ENCODE measurements at places on chromosomes 2 and 18.

DNA sequence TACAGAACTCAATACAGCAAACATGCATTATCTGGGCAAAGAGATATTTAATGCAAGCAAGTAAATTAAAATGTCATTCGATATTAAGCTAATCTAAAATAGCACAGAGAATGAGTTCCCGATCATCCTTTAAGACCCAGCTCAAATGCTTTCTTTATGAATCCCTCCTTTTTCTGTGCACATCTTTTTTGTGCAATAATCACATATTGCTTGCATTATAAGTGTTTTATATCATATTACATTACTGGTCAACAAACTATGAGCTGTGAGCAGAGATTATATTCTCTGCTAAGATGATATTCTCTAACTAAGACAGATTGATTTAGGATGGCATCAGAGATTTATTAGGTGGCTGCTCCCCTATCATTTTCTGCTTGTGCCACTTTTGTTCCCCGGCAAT, 146.1 kb downstream of the ERBB4 start:
- ATAC-seq = no peak

DNA sequence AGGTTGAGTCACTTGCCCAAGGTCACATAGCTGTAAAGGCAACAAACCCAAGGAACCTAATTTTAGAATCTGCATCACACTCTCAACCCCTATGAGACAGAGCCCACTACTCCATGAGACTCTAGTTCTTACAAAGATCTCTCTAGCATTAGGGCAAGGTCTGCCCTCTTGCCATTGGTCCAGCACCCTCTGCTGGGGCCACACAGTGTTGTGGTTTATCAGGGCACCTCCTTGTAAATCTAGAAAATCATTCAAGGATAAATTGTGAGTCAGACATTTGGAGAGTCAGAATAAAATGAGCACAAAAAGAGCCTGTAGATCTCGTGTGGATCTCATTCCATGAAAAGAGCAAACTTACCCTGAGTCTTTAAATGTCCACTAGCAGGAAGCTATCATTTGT, 91.2 kb downstream of the SLC8A1 start:
- peak; percentile 57 for ATAC-seq

DNA sequence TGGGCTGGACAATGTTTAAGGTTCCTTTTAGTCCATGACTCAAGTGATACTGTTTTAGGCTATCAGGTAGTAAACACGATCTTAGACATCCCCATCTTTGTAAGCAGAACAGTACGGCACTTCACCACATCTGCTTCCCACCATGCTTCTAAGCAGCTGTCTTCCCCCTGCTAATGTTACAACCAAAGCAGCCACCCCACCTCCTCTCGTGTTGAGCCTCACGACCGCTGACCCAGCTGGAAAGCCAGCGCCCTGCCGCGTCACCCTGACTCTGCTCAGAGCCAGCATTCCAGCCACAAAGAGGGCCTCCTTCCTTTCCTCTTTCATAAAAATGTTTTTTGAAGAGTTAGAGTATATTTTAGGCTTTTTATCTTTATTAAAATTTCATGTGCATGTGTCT, 9.4 kb downstream of the MTERF4 start:
- ATAC-seq = no peak

DNA sequence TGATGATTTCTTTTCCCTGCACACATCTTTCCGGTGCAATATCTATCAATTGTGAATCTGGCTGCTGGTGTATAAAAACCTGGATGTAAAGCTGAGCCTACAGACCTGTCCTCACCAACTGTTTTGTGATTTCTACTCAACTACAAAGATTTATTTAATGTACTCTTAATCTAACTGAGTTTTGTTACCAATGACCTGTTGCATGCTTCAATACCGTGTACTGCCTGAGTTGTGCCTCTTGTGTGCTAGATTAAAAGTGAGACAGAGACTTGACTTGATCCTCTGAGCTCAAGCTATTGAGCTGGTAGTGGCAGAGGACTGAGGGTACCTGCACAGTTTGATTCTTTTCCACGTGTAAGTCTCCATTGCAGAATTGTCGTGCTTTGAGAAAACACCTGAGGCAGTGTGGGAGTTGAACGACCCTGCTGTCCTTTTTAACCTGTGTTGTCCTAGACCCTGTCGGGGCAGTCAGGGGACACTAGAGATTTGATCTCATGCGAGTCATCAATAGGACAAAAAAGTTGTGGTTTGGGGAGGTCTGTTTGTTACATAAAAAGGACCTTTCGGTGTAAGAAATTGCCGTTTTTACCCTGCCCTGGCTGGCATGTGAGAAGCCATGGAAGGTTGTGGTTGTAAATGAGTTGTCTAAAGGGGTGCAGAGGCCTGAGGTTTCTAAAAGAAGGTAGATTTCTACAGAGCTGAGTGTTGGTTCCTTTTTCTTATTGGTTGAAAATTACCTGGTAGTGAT, 231.3 kb downstream of the ALPK2 start:
- ATAC-seq = no peak

GRCh38 chr18:63801343-63801742, 26.1 kb downstream of the SERPINB7 start:
- ATAC-seq = no peak

DNA sequence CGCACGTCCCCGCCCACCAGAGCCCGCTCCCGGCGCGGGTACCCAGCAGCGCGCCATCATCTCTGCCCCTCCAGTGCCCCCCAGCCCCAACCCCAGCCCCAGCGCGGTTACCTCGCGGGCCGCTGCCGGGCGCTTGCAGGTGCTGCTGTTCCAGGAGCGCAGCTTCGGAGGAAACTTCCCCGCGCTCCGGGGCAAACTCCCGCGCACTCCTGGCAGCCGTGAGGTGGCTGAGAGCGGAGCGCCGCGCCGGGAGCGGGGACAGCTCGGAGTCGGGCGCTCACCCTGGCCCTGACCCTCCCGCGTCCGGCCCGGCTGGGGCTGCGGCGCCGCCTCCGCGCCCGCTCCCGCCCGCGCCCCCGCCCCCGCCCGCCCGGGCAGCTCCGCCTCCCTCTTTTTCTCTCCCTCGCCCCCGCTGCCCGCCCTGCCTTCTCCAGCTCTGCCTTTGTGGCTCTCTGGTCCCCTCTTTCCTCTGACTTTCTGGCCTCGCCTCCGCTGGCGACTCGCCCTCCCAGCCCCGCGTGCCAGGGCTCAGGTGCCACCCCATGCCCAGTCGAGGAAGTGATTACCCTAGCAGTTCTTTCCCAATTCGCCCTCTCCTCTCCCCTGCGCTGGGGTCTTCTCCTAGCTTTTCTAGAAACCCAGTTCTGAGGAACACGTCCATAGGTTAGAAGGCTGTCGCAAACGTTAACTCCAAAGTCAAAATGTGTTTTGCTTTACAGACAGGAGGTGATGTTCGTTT, at the start of gene CHST9:
TSS of gene CHST9 (minus strand) at position 284 of the 739 bp plus-strand sequence. CDS start 42,499 bp downstream, outside the sequence.
- no peak for ATAC-seq

DNA sequence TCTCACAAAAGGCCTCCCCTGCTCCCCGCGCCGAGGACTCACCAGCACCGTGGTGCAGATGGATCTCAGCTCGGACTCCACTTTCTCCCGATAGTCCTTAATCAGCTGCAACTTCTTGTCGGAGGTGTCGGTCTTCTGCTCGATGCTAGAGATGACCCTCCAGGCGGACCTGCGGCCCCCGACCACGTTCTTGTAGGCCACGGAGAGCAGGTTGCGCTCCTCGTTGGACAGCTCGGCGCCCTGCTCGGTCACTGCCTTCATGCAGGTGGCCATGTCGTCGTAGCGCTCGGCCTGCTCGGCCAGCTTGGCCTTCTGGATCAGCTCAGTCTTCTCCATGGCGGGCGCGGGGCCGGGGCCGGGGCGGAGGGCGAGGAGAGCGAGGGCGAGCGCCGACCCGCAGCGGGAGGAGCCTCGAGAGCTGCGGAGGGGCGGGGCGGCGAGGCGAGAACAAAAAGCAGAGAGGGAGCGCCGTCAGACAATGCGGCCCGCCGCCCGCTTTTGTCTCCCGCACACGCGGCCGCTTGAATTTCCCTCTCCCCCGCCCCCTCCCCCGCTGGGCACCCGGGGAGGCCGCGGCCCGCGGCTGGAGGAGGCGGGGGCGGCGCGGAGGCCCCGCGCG, 571 bp downstream of the YWHAQ start:
- ATAC-seq = peak; percentile 74

GRCh38 chr2:157431176-157431575, 12.7 kb downstream of the CYTIP start:
- ATAC-seq = no peak

GRCh38 chr2:1306014-1306686, 107.1 kb upstream of the TPO start:
- ATAC-seq = peak; percentile 6

DNA sequence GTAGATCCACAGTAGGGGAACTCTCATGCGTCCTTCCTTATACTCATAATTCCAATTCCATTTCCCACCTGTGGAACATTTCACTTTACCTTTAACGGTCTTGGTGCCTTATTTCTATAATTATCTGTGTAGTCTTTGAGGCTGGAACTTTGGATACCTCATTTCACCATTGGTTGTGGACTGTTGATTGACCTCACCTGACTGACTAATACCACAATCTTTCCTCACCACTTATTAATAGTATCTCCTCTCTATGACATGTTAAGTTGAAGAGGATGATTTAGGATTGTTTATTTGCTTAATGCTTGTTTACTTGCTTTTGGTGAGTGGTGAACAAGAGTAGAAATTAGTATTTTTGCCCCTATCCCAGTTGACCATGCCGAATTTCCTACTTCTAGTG, 50.0 kb downstream of the R3HDM1 start:
- no peak for ATAC-seq

GRCh38 chr2:25227576-25227975, 59.2 kb upstream of the POMC start:
- no peak for ATAC-seq

DNA sequence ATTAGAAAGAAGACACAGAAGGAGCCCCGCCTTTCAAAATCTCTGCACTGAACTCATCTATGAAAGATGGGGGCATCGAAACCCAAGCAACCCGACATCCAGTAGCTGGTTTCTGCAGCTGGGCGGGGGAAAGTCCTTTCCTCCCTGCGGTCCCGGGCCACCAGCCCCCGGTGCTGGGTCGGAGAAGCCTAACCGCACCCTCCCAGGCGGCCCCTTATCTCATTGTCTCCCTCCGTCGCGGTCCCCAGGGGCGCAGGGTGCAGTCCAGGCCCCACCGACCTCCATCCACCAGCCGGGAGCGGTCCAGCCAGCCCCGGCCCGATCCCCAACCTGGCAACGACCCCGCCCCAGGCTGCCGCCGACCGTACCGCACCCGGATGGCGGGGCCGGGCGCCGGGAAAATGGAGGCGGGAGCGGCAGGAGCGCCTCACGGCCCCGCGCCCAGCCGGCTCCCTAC, 452 bp downstream of the RAPH1 start:
- ATAC-seq = peak; percentile 50

DNA sequence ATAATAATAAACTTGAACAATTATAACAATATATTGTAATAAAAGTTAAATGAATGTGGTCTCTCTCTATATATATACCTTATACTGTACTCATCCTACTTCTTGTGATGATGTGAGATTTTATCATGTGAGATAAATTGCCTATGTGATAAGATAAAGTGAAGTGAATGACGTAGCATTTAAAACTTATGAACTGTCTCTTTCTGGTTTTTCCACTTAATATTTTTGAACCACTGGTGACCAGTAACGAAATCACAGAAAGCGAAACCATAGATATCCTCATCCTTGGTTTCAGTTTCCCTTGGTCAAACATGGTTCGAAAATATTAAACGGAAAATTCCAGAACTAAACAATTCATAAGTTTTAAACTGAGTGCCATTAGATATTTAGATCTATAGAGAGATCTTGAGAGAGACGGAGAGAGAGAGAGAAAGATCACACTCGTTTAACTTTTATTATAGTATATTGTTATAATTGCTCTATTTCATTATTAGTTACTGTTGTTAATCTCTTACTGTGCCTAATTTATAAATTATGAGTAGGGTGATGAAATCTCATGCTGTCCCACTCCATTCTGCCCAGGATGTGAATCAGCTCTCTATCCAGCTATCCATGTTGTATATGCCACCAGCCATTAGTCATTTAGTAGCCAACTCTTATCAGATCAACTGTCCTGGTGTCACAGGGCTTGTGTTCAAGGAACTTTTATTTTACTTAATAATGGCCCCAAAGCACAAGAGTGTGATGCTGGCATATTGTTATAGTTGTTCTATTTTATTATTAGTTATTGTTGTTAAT, 156.8 kb downstream of the THADA start:
- ATAC-seq = no peak

DNA sequence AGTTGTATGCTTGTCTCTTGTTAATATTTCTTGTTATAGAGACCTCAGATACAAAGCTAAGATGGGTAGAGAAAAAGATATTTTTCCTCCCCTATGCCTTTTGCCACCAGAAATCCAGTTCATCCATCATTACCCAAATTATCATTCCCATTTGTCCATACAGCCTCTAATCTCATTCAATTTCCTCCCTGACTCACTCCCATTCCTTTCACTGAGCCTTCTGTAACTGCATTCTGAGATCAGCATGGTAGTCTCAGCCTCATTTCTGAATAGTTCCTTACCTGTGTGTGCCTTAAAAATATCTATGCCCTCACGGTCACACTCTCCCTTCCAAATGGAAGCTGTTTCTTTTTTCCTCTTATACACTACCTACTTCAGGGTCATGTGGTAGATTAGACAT, 15.7 kb upstream of the PIK3C3 start:
- ATAC-seq = no peak

GRCh38 chr18:44708451-44709083, 27.9 kb downstream of the SETBP1 start:
- ATAC-seq = no peak

DNA sequence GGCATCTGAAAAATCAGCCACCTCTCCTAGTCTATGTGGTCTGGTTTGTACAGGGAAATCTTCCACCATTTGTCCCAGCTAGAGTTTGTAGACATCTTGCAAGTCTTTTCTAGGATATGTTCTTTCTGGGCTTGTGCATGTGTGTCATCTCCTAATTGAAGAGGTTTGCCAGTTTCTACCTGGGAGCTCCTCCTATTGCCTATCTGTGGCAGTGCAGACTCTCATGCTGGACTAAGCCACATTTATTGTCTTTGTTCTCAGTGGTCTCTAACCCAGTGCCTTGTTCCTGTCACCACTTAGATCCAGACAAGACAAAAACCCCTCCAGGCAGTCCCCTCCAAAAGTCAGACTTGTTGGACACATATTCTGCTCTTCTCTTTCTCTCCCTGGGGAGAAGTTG, 72.0 kb upstream of the MRPS9 start:
- ATAC-seq = no peak

DNA sequence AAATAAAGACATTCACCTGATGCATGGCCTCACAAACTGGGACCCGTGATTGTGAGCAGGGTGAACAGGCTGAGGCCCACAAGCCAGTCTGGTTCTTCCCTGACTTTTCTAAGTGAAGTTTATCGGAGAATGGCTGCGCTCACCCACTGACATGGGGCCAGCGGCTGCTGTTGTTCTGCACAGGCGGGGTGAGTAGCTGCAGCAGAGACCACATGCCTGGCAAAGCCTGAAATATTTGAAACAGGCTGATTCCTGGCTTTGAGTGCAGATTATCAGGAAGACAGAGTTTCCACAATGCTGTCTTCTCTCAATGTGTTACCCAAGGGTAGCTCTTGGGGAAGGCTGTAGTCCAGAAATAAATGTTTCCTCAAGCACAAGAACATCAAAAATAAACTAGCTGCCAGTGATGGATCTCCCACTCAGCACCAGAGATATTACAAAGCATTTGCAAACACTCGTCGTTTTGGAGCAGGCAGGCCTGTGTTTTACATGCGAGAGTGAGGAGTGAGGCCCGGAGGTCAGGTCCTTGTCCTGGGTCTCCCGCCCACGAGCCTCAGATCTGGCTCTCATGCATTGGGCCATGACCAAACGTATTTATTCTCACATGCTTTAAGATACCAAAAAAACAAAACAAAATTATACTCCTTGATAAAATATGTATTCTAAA, 647.1 kb downstream of the GALR1 start:
- ATAC-seq = no peak
